ENCODE measurements at places on chromosomes 3 and 15.

DNA sequence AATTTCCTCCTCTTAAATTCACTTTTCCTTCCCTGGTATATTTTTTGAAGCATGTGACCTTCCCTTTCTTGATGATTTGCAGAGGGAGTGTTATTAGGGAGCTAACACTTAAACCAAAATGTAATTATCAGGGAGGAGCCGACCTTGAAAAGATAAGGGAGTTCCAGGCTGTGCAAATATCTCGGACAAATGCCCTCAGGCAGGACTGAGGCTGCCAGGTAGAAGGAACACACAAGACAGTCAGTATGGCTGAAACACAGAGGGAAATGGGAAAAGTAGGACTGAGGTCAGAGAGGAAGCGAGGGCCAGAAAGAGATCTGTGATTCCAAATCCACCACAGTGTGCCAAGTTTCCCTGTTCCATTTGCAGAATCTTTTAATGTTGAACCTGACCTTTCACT lies 221.0 kb downstream of the CNTN3 start:
- DNase-seq = no peak

- no peak for DNase-seq
Observed at GRCh38 chr15:71807125-71807629, 3.2 kb upstream of the NR2E3 start.

- no peak for DNase-seq
Observed at GRCh38 chr3:27593173-27593572, 109.0 kb upstream of the SLC4A7 start.

- no peak for DNase-seq
Observed at GRCh38 chr3:51002495-51002894, 327.8 kb downstream of the DOCK3 start.

- DNase-seq = no peak
Observed at GRCh38 chr3:66702126-66702525, 201.3 kb upstream of the LRIG1 start.

DNA sequence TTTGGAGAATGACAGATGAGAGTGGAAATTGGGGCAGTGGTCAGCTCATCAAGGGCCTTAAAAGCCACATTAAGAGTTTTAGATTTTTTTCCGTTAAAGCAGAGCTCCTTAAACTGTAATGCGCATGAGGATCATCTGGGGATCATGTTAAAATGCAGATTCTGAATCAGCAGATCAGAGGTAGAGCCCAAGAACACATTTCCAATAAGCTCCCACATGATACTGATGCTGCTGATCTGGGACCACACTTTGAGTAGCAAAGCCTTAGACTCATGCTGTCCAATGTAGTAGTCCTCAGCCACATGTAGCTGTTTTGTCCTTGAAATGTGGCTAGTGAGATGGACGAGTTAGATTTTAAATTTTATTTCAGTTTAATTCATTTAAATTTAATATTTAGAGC lies 26.3 kb upstream of the POMGNT2 start:
- no peak for DNase-seq

- DNase-seq = no peak
Observed at GRCh38 chr3:163018067-163018466, 1521.5 kb downstream of the OTOL1 start.

DNA sequence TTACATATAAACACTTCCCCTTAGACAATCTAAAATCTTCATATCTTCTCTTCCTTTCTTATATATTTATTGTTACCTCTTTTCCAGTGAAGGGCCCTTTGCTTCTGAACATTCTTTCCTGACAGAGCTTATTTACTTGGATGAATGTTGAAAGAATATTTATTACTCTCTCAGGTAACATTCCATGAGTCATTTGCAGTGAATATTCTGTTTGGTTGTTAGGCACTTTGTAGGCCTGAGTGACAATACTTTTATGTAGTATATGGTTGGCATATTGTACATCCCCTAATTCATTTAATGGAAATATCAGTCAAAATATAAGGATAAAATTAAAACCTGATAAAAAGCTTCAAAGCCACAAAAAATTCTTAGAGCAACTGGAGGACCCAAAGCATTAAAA lies 260.9 kb upstream of the KCNMB2 start:
- DNase-seq = no peak

- DNase-seq = no peak
Observed at GRCh38 chr3:120503727-120504616, 53.2 kb upstream of the FSTL1 start.

GRCh38 chr15:88440021-88440420 lies 27.2 kb downstream of the MRPL46 start:
- DNase-seq = no peak

DNA sequence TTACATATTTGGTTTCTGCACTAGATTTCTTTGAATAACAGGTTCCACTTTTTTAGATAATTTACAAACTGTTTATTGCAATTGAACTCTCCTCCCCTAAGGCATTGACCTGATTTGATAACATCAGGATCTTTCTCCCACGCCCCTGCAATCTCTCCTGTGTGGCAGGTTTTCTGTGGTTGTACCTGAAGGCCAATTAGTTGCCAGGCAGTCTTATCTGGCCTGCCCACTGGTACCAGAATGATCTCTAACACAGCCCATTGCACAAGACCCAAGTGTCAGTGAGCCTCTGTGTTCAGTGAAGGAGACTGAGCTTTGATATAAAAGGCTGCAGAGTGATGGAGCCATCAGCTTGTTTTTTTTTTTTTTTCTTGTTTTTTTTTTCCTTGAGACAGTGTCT lies 3.3 kb downstream of the ACAD9 start:
- no peak for DNase-seq

DNA sequence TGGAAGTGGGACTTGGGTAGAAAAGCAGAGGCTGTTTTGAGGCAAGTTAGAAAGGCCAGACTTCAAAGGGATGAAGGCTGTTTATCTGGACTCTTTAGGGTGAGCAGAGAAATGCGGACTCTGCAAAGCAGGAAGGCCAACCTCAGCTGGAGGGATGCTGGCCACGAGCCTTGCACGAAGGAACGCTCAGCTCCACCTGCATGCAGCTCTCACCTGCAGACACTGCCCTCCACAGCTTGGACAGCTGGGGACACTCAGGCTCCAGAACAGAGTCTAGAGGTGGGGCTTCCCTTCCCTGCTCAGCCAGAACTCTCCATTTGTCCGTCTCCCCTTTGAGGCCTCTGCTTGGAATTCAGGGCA lies 229.7 kb downstream of the ADAMTS17 start:
- DNase-seq = no peak

Data from K562 (cell line).